Amniotic stem cell (primary cell): ENCODE measurements at places on chromosomes 2 and 18.

DNA sequence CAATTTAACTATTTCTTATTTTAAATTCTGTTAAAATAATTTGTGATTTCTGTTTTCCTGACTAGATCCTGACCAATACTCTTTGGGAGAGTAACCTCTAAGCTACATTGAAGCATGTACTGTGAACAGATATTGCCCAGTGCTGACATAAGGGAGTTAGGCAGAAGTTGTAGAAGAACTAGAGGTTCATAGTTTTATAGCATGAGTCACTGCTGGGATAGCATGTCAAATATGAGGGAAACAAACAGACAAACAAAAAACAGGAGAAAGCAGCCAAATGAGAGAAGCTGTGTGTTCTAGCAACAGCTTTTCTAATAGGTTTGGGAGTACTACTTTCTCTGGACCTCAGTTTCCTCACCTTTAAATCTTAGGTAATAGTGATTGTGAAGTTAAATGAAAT, 72.4 kb downstream of the CERS6 start:
- no peak for DNase-seq

GRCh38 chr2:27569398-27569797, 13.4 kb upstream of the ZNF512 start:
- no peak for DNase-seq

DNA sequence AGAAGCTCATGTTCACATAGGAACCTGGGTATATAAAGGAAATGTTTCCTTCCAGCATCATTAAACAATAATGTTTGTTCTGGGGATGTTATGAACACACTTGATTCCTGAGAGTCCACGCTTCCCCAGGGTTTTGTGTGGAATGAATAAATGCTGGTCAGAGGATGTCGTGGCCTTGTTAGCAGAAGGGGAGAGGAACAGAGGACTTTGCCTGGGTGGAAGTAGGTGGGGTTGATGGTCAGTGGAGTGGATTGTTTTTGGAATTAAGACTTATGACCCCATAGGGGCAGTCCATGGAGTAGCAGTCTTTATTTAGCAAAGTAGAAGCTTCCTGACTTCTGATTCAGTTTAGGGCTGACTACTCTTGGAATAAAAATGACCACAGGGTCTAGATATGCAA, 139.6 kb downstream of the MYO1B start:
- no peak for DNase-seq

- no peak for DNase-seq
Observed at GRCh38 chr2:68388358-68388757, 23.3 kb downstream of the PLEK start.

DNA sequence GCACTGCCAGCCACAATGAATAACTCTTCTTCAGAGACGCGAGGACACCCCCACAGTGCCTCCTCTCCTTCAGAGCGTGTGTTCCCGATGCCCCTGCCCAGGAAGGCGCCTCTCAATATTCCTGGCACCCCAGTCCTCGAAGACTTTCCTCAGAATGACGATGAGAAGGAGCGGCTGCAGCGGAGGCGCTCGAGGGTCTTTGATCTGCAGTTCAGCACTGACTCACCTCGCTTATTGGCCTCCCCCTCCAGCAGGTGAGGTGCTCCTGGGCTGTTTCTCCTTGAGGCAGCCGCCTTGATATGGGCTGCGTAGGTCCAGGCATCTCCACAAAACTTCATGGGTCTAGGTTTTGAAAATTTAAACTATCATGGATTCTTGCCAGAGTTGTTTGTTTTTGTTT, 6.1 kb downstream of the NCAPH start:
- no peak for DNase-seq

GRCh38 chr2:138015494-138015893, 51.2 kb downstream of the HNMT start:
- DNase-seq = no peak
